D721Med (cell line): ENCODE measurements at places on chromosomes 12 and 14.
A peak's percentile ranks its signal among the peaks of the same experiment; 100 is the strongest.

DNA sequence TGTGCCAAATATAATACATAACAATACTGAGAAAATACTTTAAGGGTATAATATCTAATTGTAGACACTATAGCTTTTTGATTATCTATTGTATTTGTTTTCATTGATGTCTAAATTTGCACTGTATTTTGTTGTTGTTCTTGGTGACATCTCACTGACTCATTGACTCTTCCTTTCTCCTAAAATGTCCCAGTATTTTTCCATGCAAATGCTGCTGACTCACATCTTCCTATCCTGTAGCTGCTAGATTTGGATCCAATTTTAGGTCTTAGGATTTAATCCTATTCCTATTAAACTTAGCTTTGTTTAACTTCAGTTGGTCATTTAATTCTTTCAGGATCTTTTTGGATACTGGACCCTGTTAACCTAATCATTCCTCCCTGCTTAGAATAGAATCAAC lies 148.5 kb downstream of the TMTC2 start:
- no peak for DNase-seq

GRCh38 chr12:106924268-106924861 lies 31.3 kb upstream of the TMEM263 start:
- no peak for DNase-seq

DNA sequence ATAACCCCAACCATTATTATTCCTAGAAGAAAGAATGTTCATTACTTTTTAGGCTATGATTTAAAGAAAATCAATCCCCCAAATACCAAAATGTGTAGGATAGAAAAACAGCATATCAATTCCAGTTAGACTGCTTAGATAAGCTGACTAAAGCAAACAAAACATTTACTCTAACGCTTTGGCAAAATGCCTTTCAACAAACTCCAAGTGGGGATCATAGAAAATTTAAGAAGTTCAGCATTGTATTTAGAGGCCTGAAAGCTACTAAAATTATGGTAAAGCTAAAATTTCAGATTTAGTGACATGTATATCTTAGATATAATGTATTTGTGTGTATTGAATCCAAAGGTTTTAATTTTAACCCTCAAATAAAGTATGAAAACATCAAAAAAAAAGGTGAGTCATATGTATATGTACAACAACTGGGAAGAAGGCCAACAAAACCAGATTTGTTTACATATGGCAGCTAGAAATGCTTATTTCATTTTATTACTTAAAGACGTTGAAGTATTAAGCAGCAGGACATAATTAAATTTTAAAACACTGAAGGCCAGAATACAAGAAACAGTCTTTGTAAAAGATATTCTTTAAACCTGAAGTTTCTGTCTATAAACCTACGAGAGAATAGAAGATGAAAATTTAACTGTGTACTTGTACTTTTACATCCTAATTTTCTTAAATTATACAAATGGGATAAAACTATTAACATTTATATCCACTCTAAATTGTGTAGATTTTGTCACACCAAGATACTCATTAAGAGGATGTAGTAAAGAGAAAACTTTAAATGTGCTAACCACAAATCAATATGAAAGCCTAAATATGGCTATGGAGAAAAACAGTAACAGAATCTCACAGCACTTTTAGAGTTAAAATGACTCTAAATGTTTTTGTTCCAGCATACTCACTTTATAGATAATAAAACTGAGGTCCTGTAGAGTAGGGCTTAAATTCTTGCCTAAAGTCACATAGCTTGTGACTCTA lies 71.4 kb downstream of the SLC41A2 start:
- DNase-seq: no peak

GRCh38 chr14:73427516-73428264 lies 30.7 kb downstream of the NUMB start:
- no peak for DNase-seq

- DNase-seq: peak; percentile 73
These were observed 2.4 kb upstream of the TNS2 start for GRCh38 chr12:53047221-53048032.

DNA sequence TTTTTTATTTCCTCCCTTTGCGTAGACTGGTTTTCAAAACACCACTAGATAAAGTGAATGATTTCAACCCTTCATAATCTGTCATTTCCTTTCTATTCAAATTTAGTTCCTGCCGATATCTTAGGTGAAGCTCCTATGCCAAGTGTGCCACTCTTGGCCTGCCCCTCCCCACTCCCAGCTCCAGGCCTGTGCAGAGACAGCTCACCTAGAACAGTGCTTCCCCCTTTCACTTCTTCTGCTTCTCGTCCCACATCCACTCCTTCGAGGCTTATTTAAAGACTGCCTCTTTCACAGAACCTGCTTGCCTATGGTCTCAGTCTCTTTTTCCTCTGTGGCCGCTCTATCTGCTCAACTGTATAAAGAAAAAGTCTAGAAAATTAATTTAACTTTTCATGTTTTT lies 473.8 kb downstream of the RAD51B start:
- DNase-seq: no peak

DNA sequence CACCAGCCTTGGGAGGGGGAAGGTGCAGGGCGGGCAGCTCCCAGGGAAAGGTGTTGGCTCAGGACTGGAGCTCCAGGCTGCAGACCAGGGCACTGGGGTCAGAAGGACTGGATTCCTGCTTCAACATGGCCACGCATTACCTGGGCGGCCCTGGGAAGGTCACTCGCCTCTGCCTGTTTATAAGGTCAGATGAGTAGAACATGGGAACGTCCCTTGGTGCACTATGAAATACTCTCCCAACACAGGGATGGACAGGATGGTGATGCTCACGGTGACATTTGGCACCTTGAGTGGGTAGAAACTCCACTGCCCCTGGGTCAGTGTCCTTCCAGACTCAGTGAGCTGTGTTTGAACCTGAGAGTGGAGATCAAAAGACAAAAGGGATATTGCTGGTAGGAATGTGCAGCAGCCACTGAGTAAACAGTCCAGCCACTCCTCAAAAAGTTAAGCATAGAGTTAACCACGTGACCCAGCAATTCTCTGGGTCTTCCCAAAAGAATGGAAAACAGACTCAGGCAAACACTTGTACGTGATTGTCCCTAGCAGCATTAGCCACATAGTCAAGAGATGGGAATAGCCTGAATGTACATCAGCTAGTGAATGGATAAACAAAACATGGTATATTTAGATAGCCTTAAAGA lies 9.1 kb upstream of the BDKRB2 start:
- DNase-seq: no peak
